Small intestine (tissue), 16 donors: ENCODE measurements at places on chromosomes 3 and 15. TPM values are rescaled to one million over a fixed set of nuclear protein-coding genes. Genes with fewer than 3 reads are reported as not detected.

The EPHA3 gene
- 3.0 TPM for polyA plus RNA-seq

The LEKR1 gene
- 0.63 TPM for polyA plus RNA-seq

The HHLA2 gene
- polyA plus RNA-seq, result 20.5 TPM

The FRMD5 gene
- polyA plus RNA-seq, result not detected

The MYRIP gene
- 4.5 TPM for polyA plus RNA-seq

The MYZAP gene
- polyA plus RNA-seq, result 12.8 TPM

The ACTC1 gene
- 20.5 TPM for polyA plus RNA-seq

The CACNA1D gene
- 2.2 TPM for polyA plus RNA-seq

The GOLGA6A gene
- not detected for polyA plus RNA-seq

The MASP1 gene
- 0.70 TPM for polyA plus RNA-seq

The ANKUB1 gene
- 0.09 TPM for polyA plus RNA-seq

The RNF111 gene
- polyA plus RNA-seq, result 7.6 TPM

- no peak for DNase-seq
These were observed 138.2 kb upstream of the HACD2 start for GRCh38 chr3:123723070-123723469.

DNA sequence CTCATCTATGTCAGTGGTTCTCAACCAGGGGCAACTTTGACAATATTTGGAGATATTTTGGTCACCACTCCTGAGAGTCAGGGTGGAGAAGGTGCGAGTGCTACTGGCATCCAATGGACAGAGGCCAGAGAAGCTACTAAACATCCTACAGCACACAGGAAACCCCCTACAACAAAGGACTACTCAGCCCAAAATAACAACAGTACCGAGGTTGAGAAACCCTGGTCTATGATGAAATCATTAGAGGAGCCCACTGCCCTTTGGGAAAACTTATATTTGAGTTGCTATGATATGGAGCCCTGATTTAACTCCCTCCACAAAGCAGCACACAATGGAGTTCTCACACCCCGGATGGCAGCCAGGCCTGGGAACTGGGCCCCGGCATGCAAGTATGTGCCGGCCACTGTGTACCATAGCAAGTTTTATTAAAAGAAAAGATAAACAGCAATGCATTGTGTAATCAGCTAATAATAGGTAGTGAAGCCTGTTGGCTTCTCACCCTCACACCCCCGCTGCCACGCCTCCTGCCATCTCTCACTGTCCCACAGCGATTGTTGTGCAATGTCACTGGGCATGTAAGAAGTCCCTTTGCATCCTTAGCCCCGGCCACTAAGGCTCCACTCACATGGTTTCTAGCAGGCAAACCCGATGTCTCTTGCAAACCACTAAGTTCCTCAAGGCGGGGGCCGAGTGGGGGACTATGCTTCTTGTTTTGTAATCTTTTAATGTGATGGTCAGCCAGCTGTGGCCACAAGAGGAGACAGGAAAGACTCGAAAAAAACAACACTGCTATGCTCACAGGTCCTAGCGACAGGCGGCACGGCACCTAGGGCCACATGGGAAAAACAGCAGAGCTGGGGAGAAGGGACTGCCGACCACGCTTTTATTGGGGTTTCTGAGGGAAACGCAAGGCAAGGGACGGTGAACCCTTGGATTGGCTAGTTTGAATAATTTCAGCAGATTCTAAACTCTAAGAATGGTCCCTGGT is 110.0 kb downstream of the AQP9 start:
- no peak for DNase-seq

DNA sequence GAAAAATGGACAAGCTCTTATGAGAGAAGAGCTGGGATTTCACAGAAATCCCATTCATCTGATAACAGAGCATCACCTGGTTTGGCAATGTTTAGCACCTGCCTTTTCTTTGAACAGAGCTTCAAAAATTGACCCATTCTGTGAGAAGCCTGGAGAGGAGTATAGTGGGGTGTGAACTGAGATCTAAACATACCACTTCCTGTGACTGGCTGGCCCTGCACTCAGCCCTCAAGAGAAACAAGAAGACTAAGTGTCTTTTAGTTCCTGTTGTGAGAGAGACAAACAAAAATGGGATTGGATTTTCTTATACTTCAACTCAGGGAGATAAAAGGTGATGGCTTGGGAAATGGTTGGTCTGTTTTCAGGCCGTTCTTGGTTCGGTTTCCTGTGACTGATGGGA is 1060.2 kb downstream of the ROBO1 start:
- no peak for DNase-seq

DNA sequence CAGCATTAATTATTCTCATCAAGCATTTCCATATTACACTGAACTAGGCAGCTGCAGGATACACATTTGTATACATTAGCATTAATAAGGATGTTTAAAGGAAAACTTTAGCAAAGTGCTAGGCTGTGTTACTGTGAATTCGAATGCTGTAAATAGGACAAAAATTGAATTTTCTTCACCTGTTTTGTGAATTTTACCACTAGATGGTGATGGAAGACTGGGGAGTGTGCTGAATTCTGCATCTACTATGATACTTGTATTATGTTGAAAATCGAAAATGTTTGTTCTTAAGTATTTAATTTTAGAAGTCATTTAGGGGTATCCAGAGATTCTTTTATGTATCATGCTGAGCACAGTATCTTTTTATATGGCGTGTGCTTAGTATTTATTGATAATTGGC is 12.3 kb upstream of the P2RY14 start:
- no peak for DNase-seq

DNA sequence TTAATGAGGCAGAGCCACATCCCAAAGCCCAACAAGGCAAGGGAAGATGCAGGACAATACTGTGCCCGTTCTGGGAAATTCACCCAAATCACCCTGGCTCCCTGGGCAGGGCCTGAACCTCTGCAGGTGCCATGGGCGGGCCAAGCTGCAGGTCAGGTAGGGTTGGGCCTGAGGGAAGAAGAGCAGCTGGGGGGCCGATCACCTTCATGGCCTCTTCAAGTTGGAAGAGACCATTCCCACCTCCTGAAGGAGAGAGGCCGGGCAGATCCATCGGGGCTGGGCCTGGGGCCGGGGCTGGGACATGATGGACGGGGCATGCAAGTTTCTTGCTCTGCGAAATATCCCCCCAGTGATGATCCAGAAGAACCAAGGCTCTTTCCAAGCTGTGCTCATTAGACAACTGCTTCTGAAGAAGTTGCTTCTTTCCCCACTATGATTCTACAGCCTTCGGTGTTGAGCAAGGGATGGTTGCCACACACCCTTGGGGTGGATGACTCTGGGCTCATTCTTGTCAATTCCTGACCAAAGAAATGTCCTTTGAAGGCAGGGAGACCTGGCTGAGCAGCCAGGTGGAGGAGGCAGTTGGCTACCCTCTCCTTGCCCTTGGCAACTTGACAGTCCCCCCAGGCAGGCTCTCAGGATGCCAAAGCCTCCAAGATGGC is 38.2 kb downstream of the KLHL25 start:
- no peak for DNase-seq

DNA sequence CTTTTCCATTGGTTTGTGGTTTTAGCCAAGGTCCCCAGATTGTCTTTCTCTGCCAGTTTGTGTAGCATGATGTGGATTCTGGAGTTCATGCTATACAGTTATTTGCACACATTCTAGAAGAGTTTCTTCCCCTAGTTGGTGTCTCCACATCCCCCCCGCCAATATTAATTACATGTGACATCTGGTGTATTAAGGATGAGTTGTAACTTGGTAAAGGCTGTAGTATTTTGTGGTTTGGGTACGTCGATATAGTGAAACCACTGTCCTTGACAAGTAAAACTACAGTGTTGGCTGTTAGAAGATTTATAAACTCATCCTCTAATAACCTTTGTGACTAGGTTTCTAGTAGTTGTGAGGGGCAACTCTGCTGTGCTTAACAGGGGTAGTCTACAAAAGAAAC is 23.7 kb upstream of the P4HTM start:
- DNase-seq, result no peak

DNA sequence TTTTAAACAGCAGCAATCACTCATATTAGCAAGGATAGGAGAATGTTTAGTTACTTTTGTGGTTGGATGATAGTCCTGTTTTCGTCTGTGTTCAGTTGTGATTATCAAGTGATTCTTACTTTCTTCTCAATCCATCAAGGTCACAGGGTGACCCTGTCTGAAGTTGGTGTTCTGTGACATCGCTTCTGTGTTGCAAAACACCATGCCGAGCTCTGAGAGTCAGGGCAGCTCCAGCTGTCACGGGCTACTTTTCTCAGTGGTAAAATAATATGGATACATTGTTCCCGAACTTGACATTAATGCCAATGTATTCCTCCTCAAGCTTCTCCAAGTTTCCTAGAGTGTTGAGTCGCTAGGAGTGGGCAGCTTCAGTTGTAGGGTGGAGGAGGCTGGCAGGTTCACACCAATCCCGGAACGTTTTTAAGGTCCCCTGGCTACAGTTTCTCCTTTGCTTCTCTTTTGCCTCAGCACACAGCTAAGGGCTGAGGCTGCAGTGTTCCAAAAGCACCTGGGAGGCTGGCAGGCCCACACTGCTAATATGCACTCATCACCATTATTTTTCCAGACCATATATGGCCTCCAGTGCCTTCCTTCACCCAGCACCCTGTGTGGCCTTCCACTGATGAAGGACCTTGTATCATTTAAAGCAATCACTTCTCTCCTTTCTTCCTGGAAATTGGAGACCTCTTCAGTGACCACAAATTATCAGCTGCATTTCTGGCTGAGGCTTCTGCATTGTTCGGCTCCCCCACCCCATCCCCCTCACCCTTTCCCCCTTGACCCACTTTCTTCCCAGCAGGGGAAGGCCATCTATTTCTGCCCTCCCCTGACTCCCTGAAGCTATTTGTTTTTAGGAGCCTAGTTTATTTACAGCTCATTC is 25.8 kb downstream of the COLQ start:
- DNase-seq, result no peak

- no peak for DNase-seq
These were observed 282.9 kb downstream of the AGBL1 start for GRCh38 chr15:86362555-86362954.

GRCh38 chr15:77622209-77622933 is 10.3 kb downstream of the LINGO1 start:
- no peak for DNase-seq

DNA sequence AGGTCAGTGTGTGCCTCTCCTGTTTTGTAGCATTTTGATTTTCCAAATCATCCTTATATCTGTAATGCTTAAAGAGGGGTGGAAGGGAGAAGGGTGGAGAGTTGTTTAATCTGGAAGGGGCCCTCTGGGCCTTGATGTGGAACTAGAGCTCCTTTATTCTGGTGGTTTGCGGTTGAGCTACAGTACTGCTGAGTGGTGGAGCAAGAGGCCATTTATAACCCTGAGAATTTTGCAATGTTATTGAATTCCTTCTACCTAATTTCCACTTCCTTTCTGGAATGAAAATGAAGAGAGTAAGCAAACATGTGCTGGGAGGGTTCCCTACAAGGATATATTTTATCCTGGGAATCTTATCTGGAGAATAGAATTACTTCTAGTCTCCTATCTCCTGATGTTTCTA is 35.3 kb upstream of the TUBGCP5 start:
- no peak for DNase-seq

GRCh38 chr3:171803044-171803443 is 7.2 kb downstream of the PLD1 start:
- DNase-seq, result no peak

- no peak for DNase-seq
These were observed 48.7 kb downstream of the NAALADL2 start for GRCh38 chr3:174907628-174908407.

DNA sequence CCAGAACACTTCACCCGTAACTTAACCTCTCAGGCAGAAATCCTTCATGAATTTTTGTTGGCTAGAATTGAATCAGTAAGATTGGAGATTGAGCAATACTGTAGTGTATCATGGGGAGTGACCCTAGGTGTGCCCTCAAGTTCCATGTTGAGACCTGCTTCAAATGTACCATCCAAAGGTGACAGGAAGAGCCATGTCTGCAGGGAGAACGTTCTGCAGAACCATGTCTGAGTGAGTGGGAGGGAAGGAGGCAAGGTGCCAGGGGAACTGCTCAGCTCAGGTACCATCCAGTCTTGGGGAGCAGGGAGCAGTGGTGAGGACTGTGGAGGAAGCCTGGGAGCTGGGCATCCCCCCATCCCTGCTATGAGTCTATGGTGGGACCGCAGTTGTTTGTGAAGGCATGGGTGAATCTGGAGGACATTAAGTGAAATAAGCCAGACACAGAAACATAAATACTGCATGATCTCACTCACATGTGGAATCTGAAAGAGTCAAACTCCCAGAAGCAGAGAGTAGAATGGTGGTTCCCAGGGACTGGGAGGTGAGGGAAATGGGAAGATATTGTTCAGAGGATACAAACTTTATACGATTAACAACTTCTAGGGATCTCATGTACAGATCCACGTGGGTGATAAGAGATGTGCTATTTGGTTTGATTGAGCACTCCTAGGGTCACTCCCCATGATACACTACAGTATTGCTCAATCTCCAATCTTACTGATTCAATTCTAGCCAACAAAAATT is 23.3 kb downstream of the CFAP161 start:
- no peak for DNase-seq

GRCh38 chr15:35696767-35697231 is 150.8 kb upstream of the DPH6 start:
- peak; percentile 59 for DNase-seq

DNA sequence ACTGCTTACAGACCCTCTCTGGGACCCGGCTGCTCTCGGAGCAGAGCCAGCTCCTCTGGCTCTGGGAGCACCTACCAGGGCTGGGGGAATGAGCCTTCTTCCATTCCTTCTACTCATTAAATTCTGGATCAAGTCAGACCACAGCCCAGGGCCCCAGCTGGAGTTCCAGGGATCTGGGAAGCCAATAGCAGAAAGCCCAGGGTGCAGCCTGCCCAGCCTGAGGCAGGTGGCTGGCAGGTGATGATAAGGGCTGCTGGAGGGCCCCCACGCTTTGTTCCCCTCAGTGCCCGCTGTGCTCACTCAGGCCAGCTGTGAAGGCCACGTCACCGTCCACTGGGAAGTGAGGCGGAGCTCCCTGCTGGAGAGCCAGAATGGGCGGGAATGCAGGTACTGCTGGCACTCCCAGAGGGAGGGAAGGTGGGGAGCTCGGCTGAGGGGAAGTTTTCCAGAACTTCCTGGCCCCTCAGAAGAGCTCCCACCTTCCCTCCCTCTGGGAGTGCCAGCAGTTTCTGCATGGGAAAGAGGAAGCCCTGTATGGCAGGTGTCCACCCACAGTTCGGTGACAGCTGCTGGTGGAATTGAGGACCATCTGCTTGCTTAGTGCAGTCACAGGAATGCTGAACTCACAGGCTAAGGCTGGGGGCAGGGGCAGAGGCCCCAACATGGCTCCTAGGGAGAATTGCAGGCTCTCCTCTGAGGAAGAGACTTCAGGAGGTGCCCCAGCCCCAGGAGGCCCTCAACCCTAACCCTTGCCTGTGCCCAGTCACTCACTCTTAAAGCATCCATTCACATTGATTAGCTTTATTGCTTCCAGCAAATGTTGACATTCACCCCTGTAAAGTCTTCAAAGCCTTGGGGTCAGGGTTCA is 12.6 kb upstream of the RTP3 start:
- DNase-seq, result peak; percentile 88

- DNase-seq, result no peak
These were observed 15.4 kb downstream of the RAF1 start for GRCh38 chr3:12648384-12648959.

DNA sequence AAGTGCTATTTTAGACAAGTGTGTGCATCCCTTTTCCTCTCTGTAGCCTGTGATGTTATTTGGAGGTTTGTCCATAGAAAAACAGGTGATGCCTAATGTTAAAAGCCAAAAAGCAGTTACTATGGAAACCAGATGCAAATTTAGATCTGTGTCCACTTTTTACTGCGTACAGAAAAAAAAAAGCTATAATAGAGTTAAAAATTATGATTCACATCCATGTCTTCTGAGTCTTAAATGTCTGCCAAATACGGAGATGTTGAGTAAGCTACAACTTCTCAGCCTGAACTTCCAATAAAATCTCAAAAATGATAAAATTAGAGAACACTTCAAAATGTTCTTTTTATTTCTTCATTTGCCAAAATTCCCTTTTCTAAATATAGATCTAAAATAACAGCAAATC is 74.2 kb upstream of the GAP43 start:
- DNase-seq, result no peak

- no peak for DNase-seq
These were observed 33.7 kb downstream of the SLC24A1 start for GRCh38 chr15:65655457-65655856.
